Iris pigment epithelial cell (primary cell): ENCODE measurements at places on chromosomes 11 and 22.

GRCh38 chr11:127345819-127346459, 345.4 kb upstream of the KIRREL3 start:
- DNase-seq = peak; percentile 21

GRCh38 chr22:24578355-24579257, 14.3 kb downstream of the LRRC75B start:
- peak; percentile 18 for DNase-seq

- peak; percentile 58 for DNase-seq
These were observed 3.1 kb upstream of the IGF2 start for GRCh38 chr11:2142300-2142759.

- no peak for DNase-seq
These were observed 116.3 kb upstream of the APOA1 start for GRCh38 chr11:116953530-116954285.

- DNase-seq = peak; percentile 28
These were observed 88.8 kb downstream of the CD44 start for GRCh38 chr11:35227576-35228327.

DNA sequence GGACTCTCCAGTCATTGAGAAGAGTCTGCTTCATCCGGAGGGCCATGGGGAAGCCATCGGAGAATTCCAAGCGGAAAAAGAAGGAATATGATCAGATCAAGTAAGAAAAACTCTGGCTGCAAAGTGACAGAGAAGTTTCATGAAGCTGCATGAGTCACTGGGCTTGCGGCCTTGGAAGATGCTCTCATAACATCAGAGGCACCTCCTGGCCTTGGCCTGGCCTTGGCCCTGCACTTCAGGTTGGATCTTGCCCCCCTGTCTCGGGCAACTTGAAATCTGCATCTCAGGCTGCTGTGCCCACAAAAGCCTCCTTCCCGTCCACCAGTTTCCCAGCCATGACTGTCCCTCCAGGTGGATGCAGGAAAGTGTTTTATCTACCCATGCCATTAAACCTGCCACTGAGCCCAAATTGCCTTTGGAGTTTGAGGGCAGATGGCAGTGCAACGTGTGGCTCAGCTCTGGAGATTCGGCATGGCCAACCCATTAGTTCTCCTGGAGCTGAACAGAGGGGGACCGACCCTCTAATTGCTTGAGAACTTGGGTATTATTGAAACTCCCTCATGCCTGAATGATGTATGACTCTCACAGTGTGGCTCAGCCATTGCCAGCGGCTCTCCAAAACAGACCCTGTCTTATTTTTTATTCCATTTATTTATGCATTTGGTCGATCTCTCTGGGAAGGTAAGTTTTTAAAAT, 66.7 kb downstream of the SEZ6L start:
- DNase-seq = no peak

GRCh38 chr11:68293708-68294107, 18.7 kb upstream of the LRP5 start:
- DNase-seq = no peak

DNA sequence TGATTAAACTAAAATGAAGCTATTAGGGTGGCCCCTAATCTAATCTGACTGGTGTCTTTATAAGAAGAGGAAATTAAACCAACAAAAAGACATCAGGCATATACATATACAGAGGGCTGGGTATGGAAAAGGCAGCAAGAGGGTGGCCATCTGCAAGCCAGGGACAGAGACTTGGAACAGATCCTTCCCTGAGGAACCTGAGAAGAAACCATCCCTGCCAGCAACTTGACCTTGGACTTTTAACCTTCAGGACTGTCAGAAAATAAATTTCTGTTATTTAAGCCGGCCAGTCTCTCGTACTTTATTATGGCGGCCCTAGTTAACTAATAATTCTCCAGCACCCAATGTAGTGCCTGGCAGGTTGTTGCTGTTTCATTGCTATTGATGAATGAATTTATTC, 361.5 kb upstream of the PDGFD start:
- DNase-seq = no peak

DNA sequence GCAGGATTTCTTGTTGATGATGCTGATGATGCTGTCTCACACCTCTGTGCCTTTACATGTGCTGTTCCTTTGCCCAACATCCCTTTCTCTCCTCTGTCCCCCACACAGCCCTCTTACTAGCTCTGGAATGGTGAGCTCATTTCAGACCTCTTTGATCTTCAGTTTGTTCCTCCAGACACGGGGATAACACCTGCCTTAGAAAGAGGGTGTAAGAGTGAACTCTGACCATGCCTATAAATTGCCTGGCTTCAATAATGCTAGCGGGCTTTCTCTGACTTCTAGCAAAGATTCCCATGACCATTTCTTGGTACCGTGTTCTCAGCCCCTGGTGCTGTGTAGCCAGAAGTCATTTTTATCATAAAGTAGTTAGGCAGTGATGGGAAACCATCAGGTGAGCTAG, 55.9 kb upstream of the DRD2 start:
- no peak for DNase-seq

DNA sequence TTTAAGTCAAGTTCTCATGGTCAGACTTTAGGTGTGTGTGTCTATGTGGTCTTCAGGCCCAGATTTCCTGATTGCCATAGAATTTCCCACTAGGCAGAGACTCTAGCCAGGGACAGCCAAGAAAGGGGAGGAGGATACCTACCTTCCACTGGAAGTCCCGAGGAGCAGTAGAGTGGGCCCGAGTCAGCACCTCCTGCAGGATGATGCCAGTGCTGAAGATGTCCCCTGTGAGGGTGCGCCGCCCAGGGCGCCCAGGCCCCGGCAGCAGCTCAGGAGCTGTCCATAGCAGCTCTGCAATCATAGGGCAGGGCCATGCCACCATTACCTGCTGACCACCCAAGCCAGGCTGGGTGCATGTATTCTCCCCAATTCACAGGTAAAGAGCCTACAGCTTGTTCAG, 41.6 kb upstream of the LRRC32 start:
- no peak for DNase-seq

GRCh38 chr11:112410325-112410724, 149.7 kb upstream of the PLET1 start:
- no peak for DNase-seq

- DNase-seq = peak; percentile 34
These were observed 114.3 kb downstream of the INSC start for GRCh38 chr11:15229069-15229468.

- no peak for DNase-seq
These were observed 123.5 kb downstream of the BUD13 start for GRCh38 chr11:116649268-116649667.

DNA sequence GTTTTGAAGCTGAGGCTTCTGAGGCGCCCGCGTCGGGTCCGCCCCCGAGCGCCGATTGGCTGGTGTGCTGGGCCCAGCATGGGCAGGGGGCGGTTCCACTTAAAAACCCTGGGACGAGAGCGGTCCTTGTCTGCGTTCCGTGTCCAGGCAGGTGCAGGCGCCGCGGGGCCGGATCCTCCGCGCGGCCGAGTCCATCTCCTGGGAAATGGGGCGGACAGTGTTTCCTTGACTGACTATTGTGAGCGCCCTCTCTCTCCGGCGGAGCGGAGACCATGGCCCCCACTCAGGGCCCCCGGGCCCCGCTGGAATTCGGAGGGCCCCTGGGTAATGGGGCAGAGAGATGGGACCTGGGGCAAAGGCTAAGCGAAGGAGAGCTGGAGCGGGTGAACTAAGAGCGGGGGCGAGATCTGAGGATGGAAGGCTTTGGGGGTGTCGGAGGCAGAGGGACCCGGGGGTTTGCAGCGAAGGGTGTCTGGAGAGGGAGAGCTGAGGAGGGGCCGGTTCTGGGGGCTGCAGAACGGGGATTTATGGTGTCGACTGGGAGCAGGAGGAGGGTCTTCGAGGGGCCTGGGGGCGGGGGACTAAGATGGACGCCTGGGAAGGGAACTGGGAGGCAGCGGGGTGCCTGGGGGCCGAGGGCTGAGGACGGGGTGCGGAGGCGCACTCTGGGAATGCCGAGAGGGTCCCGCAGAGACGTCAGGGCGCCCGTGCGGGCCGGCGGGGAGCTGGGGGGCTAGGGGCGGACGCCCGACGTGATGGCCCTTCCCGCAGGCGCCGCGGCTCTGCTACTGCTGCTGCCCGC, at the start of gene TM7SF2:
TM7SF2 (plus strand) TSS at position 129 of the 802 bp plus-strand sequence; CDS start at position 273, 144 bp downstream.
- DNase-seq = peak; percentile 92

DNA sequence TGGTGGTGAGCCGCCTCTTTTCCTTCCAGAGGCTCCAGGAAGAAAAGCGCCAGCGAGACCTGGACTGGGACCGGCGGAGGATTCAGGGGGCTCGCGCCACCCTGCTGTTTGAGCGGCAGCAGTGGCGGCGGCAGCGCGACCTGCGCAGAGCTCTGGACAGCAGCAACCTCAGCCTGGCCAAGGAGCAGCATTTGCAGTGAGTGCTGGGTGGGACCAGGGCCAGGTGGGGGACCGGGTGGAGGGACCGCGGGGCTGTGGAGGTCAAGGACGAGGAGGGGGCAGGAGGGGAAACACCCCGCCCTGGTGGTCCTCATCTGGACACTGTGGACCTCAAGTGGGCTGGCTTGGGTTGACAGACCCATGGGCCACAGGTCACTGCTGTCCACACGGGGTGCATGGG, 17.4 kb downstream of the RIBC2 start:
- no peak for DNase-seq

- no peak for DNase-seq
These were observed 58.7 kb upstream of the B3GNT6 start for GRCh38 chr11:76975513-76975912.

DNA sequence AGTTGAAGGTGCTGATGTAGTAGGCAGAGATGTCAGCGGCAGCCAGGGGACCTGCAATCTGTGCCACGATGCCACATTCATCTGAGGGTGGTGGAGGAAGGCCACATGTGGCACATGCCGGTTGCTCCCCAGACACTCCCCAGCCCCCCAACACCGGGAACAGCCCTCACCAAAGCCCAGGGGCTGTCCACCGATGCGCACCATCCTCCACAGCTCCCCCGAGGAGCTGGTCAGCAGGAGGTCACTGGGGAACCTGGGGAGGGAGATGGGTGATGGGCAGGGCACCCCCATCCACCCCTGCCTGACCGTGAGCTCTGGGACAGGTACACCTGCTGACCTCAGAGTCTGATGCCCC, 3.5 kb downstream of the CASTOR1 start:
- no peak for DNase-seq

GRCh38 chr22:25395468-25395867, 169.0 kb upstream of the GRK3 start:
- DNase-seq = no peak

GRCh38 chr11:134739136-134739535, 327.1 kb upstream of the B3GAT1 start:
- no peak for DNase-seq

- no peak for DNase-seq
These were observed 123.9 kb downstream of the MPPED1 start for GRCh38 chr22:43535741-43536140.

- DNase-seq = no peak
These were observed 56.6 kb upstream of the DRD2 start for GRCh38 chr11:113531575-113532451.

DNA sequence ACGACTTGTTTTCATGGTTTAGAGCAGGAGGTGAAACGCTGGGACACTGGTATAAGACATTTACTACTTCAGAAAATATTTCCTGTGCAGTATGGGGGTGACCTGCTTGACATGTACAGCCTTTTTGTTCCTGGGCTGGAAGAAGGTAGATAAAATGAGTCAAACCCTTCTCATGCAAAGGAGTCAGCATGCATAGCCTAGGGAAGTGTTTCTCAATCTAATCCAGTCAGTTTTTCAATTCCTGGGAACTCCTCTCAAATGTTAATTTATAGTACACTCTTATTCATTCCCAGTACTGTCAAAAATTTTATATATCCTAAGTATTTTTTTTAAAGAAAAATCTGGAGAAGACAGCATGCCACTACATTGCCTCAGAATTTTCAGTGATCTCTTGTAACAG, 154.7 kb upstream of the GUCY1A2 start:
- DNase-seq = no peak

GRCh38 chr11:106763501-106763900, 254.8 kb downstream of the GUCY1A2 start:
- no peak for DNase-seq

GRCh38 chr22:49247194-49247924, 580.3 kb downstream of the BRD1 start:
- no peak for DNase-seq

GRCh38 chr11:57712256-57713150, at the start of gene TMX2:
Gene TMX2, plus strand, starts transcription at chr11:57712593. Its CDS starts 26 bp downstream, at chr11:57712619.
- peak; percentile 100 for DNase-seq

DNA sequence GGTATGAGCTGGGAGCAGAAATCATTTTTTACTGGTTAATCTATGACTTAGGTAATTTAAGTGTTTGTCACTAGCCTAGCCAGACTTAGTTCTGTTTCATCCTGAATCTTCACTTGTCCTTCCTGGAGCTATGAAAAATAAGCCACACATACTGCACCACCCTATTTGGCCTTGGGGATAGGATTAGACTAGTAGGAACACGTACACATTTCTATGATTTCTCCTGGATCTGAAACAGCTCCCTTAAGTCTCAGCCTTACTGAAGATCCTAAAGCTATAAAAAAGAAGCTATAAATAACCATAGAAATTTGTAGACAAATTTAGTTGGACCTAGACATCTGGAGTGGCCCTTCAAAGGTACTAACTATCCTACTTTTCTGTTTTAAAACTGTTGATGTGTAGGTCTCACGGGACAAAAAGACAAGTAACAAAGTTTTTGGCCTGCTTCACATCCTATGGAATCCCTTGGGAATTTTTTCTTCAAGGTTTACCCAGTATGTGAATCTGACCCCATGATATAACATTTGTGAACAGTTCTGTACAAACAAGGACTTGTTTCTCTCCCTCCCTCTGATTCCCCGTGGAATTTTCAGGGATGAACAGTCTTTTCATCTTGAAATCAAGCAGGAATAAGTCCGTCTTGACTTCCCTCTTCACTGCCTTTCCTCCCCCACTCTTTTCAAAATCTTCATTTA, 275.0 kb downstream of the FAM76B start:
- DNase-seq = no peak

DNA sequence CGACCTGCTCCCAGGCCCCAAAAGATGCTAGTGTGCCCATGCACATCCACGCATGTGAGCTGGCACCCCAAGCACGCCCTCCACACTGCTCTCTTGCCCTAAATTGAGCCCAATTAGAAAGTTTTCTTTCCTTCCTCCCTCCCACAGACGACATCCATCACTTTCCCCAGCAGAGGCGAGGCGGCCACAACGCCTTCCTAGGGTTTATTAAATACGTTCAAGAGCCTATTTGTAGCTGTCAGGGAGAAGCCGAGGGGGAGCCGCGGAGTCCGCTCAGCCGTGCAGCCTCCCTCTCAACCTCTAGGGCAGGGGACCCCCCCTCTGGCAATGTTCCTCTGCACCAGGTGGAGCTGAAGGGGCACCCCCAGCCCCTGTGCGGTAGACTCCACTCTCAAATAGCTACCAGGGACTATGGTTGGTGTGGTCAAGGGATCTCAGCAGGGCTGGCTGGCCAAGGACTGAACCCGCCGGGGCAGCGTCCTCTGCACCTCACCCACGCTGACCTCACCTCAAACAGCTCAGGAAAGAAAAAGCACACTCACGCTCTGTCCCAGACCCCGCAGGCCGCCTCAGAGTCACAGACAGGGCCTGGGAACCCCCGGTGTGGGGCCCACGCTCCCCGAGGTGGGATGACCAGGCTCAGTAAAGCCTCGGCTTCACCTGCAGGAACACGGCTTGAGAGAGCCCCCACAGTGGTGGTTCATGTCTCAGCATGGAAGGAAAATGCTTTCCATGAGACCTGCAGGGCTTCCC, 152.4 kb downstream of the DSCAML1 start:
- no peak for DNase-seq

GRCh38 chr11:134374891-134375550, 37.0 kb downstream of the B3GAT1 start:
- no peak for DNase-seq

- no peak for DNase-seq
These were observed 109.3 kb upstream of the SNX19 start for GRCh38 chr11:131025421-131026125.
